ENCODE measurements at places on chromosomes 7 and 10.

DNA sequence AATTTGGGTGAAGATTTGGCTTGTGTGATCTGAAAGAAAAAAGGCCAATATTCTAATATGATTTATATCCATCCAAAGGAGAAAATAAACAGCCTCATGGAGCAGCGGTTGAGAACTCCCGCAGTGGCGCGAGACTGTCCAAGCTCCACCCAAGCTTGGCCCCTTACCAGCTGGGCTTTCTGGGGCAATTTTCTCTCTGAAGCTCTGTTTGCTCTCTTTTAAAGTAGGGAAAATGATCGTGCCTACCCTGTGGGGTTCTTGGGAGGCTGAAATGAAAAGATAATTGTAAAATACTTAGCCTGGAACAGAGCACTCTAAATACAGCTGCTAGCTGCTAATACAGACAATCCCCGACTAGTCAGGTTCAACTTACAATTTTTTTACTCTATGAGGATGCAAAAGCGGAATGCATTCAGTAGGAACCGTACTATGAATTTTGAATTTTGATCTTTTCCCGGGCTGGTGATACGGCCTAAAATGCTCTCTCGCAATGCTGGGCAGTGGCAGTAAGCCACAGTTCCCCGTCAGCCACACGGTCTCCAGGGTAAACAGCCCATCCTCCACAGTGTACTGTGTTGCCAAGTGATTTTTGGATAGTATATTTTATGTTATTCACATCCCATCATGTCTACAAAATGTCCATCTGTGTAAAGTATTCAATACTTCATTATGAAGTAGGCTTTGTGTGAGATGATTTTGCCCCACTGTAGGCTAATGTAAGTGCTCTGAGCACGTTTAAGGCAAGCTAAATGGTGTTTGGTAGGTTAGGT lies 137.7 kb downstream of the CHN2 start:
- no peak for DNase-seq

GRCh38 chr10:50946991-50947781 lies 61.8 kb upstream of the A1CF start:
- DNase-seq, result no peak

- DNase-seq, result no peak
Observed at GRCh38 chr10:43693602-43694001, 44.9 kb upstream of the ZNF32 start.

- no peak for DNase-seq
Observed at GRCh38 chr10:121574519-121575166, 23.6 kb downstream of the FGFR2 start.
